ENCODE measurements at places on chromosomes 5 and 9.

DNA sequence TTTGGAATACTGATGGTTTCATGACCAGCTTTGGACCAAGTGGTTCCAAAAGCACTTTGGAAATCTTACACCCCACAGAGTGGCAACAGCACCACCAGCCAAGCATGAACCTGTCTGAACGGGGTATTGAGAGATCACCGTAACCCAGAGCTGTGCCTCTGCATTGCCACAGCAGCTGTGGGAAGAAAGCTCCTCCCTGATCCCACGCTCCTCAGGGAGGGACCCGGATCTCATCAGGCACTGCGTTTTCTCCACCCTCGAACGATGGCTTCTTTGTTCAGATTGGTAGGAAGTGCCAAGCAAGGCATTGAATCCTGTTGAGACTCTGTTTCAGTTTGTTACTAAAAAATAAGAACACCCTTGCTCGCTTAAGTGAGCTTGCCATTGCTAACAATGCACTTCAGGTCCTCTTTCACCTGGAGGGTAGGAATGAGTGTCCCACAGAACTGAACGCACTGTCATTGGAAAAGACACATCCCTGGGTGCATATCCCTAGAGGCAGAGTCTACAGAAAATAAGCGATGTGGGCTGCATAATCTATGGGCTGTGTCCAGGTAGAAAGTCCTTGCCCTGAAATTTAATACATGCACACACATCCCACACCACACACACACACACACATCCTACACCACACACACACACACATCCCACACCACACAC lies 118.0 kb upstream of the ICE1 start:
- no peak for DNase-seq

- DNase-seq: no peak
These were observed 741.4 kb downstream of the TAF11L14 start for GRCh38 chr5:18375641-18376040.

DNA sequence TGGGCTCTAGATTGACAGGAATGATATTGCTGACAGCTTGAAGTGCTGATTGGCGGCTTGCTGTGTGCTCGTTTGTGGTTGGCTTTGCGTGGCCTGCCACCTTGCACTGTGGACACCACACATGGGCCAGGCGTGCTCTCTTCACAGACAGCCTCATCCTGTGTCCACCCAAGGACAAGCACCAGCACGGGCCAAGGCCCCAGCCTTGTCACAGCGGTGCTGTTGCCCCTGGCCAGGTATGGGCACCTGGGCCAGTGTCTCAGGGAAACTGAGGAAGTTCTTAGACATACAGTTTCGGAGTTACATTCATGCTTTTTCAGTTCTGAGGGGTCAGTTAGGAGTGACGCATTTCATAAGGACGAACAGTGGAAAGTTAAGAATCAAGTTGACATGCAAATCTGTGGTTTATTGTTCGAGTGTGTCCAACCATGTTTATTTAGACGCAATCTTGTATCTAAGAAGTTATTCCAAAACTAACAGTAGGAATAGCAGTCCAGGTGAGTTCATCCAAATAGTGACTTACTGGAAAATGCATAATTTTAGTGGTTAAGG lies 125.9 kb downstream of the EHMT1 start:
- DNase-seq: no peak

DNA sequence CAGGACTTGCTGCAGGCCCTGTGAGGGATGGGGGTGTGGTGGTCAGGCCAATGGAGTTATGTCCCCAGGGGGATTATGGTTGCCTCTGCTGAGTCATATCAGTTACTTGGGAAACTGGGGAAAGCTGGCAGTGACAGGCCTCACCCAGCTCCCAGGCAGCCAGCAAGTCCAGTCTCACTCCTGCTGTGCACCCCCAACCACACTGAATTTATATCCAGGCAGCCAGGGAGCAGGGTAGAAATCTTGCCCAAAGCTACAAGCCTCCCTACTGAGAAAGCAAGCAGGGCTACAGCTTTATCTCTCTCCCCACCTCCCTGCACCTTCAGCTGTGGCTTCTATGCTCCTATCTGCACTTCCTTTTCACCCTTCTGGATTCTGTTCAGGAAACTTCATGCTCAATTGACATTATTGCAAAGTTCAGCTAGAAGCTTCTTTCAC lies 2076.0 kb upstream of the CDH9 start:
- DNase-seq: no peak

- DNase-seq: no peak
These were observed 50.0 kb upstream of the GOLPH3 start for GRCh38 chr5:32223972-32224609.

DNA sequence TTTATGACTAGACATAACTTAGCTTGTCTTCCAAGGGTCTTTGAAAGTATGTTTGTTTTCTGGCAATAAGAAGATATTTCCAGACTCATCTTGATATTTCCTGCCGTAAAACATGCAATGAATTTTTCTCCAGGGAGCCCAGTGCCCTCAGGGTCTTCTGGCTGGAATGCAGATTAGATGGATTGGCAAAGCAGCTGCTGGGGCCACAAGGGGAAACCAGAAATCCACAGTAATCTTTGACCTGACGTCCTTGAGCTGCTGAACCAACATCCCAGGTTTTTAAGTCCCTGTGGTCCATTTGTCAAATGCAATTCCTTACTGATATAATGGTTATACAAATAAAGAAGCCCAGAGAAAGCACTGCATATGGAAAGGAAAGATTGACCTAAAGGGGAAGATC lies 93.0 kb downstream of the THBS4 start:
- no peak for DNase-seq

DNA sequence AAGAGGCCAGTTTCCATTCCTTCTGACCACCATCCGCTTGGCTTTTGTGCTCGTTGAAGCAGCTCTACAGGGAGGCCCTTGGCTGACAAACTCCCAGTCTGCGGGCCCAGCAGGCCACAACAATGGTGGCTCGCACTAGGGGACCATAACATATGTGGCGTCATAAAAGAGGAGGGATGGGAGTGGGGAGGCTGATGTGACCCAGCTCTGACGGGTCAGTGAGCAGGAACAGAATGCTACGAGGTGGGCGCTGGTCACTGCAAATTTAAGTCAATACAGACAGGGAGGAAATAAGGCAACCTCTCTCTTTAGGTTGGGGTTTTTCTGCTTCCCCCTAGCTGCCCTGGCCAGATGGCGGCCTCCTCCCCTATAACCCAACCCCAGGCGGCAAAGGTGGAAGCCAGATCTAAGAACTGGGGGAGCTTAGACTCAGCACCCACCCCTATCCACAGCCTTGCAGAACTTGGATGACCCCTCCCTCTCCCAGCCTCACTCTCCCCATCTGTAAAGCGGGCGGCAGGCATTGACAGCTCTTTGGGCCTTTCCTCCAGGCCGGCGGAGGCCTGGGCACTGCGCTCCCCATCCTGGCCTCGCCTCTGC lies 778 bp downstream of the FRRS1L start:
- DNase-seq: no peak

- DNase-seq: no peak
These were observed 941 bp downstream of the XPA start for GRCh38 chr9:97695995-97696802.

DNA sequence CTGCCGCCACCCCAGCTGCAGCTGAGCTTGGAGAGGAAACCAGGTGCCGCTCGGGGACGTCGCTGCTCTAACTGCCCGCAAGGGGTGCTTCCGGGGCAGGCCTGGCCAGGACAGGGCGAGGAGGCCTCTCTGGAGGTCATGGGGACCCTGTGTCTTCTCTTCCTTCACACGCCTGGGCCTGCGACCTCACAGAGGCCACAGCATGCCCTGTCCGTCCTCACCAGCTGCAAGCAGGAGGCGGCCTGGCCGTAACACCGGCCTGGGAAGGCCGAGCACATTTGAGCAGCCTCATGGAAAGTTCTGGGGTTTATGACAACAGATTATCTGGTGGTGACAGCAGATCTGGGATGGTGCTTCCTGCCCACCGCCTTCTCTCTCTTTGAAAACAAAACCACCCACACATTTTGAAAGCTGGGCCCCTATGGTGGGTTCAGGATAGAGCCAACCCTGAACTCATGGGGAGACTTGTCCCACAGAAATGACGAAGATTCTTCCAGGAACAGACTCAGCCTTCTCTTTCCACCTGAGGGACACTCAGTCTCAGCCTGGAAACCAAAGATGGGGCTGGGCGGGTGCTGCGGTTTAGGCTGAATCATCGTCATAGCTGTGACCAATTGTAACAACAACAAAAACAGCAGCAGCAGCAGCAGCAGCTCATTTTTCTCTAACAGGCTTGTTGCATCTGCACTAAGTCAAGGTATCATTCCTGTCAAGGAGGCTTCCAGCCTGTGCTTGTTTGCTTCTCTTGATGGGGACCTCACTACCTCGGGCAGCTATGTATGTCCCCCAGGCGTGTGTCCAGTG lies 99.6 kb upstream of the RAPGEF1 start:
- peak; percentile 44 for DNase-seq

DNA sequence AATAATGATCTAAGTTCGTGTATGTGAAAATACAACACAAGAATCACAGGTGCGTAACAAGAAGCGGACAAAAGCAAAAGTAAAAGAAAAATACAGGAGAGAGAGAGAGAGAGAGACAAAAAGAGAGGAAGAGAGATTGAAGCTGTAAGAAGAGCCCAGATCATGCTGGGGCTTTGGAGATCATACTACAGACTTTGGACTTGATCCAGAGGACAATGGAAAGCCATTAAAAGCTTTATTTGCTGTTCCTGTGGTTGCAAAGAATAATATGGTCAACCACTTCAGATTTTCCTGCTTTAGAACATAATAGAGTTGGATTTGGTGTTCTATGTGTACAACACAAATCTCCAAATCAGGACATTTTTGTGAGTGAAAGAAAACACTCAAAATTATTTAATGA lies 561.4 kb downstream of the CAAP1 start:
- DNase-seq: no peak

GRCh38 chr9:134854541-134854981 lies 26.0 kb upstream of the FCN2 start:
- no peak for DNase-seq

- no peak for DNase-seq
These were observed 1034.6 kb upstream of the C9orf72 start for GRCh38 chr9:28607843-28608242.

DNA sequence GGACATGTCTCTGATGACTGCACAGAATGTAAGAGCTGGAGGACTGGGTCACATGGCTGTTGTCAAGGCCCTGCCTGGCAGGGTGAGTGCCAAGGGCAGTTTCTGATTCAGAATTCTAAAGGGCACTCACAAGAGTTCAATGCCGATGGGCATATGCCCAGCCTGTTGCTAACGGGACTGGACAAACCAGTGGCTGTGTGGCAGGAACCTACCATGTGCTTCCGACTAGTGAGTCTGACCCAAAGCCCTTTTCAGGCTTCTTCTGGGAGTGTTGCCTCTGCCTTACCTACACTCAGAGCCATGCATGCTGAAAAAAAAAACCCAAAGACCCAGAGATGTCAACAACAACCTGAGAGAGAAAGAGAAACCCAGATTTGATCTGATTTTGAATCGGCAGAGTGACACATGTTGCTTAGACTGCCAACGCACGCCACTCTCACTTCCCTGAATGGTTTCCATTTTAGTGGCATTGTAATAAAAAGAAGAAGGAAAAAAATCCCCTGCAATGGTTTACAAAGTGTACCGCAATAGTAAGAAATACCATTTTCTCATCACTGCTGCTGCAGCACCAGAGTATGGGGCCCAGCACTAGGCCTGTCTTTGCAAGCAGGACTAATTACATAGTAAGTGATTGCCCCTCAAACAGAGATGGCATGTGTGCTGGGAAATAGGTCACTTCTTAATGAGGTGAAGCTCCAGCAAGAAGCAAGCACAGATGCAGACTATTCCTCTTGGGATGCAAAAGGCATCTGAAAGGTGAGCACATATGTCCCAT lies 194.3 kb downstream of the PALM2AKAP2 start:
- no peak for DNase-seq

- DNase-seq: no peak
These were observed 11.5 kb upstream of the JMY start for GRCh38 chr5:79224286-79224984.

- DNase-seq: no peak
These were observed 87.2 kb downstream of the TMEM232 start for GRCh38 chr5:110638970-110639902.

GRCh38 chr5:168578538-168579487 lies at the start of gene PANK3:
TSS of gene PANK3 (minus strand) at chr5:168579368. CDS start at chr5:168579283, 85 bp downstream.
- no peak for DNase-seq

DNA sequence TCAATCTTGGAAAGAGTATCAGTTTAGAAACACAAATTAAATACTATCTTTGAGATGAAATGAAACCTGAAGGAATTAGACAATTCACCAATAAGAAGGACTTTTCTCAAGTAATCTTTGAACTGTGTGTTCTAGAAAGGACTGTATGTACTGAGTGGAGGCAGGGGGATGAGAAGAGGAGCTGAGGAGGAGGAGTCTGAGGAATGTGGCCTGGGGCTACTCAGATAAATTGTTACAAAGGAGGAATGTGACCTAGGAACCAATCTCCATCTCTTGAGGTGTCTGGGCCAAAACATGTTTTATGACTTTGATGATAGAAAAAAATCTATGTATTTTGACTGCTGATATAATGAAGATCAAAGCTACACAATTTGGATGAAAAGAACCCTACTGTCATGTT lies 124.3 kb upstream of the ANKRD55 start:
- DNase-seq: no peak

- no peak for DNase-seq
These were observed 314.5 kb upstream of the TLE4 start for GRCh38 chr9:79257228-79257781.

- no peak for DNase-seq
These were observed 22.2 kb upstream of the DAPK1 start for GRCh38 chr9:87475463-87475862.

- DNase-seq: no peak
These were observed 56.1 kb upstream of the TUT7 start for GRCh38 chr9:86410281-86410680.

DNA sequence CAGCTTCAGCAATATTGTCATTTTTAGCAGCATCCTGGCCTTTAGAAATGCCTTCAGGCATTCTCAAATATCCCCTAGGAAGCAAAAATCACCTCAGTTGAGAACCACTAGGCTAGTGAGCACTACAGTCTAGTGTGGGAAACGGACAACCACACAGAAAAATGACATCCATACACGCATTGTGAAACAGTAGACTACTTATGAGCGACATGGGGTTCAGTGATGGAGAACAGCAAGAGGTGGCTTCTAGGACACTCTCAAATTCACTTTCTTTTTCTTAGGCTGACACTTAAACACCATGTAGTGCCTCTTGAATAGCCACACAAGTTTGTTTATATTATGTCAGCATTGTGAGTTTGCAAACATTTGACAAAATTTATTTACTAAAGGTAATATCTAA lies 203.0 kb downstream of the KDM4C start:
- no peak for DNase-seq

GRCh38 chr5:86354664-86355063 lies 263.1 kb upstream of the COX7C start:
- no peak for DNase-seq

DNA sequence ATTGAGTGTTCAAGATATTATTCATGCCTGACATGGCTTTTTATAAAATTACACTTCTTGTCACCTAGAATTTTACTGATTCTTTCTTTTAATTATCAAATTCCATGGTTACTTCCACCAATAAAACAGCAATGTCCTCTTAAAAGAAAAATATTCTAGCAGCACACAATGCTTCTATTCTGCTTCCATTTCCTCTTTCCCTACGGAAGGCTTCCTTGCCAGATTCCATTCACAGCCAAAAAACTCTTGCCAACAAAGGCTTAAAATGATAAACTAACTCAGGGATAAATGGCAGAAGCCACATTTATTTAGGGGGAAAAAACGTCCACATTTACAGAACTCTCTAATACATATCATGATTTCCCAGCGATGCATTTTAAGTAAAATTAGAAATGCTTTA lies 111.6 kb downstream of the CTNND2 start:
- DNase-seq: no peak

GRCh38 chr9:135326141-135326540 lies 153.4 kb upstream of the PPP1R26 start:
- DNase-seq: no peak

GRCh38 chr5:174111287-174111973 lies 65.9 kb downstream of the NSG2 start:
- DNase-seq: no peak

Data from central memory CD4-positive, alpha-beta T cell (primary cell).